NCI-H748 treated with DMSO at 0.1 percent for 48 hours (cell line): ENCODE measurements at places on chromosomes 7 and 10.

DNA sequence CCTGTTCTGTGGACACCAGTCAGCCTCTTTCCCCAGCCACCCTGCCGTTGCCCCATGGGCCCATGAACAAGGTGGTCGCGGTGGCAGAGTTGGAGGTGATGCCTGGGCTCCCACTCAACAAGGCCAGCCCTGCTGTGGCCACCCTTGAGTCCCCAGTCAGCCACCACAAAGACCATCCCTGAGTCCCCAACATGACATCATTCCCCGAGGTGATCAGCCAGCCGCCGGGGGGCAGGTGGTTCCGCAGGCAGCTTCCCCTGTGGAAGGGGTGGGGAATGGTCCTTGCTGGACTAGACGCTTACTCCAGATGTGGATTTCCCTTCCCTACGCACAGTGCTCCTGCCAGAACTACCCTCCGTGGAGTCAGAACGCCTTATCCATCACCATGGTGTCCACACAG is 271.7 kb downstream of the PTPRN2 start:
- DNase-seq = no peak

- no peak for DNase-seq
These were observed 14.4 kb downstream of the PROSER2 start for GRCh38 chr10:11837372-11838161.

- DNase-seq = no peak
These were observed 6.3 kb upstream of the CACNA2D1 start for GRCh38 chr7:82449910-82450309.

DNA sequence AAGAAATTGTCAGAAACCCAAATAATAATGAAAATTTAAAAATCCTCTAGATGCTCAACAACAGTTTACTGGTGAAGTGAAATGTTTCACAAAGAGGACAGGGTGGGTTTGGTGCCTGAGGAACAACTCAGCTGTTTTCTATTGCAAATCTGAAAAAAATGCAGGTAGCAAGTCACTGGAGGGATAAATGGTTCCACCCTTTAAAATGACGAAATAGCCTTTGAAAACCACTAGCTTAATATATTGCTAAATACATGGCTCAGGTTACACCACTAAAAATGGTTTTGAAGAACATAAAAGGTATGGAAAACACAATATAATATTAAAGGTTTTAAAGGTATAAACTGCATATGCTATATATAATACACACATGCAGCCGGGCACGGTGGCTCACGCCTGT is 69.5 kb downstream of the LMBR1 start:
- DNase-seq = no peak

DNA sequence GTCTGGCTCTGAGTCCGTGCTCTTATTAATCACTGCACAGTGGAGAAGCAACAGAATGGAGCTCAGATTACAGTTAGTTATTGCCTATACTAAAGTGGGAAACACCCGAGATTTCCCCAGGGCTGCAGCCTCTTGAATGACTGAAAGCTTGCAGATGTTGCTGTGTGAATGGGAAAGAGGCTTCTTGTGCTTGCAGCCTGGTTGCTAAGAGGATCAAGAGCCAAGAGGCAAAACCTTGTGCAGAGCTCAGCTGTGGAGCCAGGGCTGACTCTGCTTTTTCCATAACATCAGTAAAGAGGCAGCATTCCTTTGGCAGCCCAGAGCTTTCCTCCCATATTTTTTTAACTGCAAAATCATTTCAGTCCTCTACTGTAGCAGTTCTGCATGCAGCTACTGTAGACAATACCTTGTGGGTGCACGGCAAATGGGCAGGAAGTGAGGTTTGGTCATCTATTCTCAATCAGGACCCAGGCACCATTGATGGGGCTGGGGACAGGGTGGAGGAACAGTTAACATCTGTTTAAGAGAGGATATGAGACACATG is 86.5 kb downstream of the RALA start:
- no peak for DNase-seq
